ENCODE measurements at places on chromosomes 13 and 19.

DNA sequence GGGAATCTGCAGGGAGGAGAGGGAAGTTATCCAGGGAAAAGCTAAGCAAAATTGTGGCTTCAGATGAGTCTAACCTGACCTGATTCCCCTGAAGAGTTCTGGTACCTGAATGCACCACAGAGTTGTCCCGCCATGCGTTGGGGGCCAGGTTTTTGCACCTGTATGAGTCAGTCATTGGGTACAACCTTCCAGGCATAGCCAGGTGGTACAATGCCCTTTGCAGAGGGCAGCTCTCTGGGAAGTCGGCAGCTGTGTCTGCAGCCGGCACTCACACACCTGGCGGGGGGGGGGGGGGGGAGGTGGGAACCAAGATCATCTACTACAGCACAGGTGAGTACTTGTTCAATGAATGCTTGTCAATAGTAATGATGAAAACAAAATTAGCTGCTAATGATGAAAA, 52.5 kb upstream of the GTF3A start:
- DNase-seq = no peak

GRCh38 chr19:48468772-48469288, 339 bp upstream of the CYTH2 start:
- peak; percentile 98 for DNase-seq

DNA sequence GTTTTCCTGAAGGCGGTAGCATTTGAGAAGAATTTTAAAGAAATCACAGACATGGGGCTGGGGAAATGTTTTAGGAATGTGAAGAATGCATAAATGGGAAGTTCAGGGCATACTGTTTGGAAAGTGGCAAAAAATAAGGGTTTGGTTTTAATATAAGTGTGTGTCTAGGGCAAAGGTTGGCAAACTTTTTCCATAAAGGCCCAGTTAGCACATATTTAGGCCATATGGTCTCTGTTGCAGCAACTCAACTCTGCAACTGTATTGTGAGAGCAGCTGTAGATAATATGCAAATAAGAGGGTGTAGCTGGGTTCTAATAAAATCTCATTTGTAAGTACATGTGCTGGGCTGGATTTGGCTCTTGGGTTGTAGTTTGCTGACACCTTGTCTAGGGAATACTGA, 521.9 kb downstream of the DIAPH3 start:
- no peak for DNase-seq

DNA sequence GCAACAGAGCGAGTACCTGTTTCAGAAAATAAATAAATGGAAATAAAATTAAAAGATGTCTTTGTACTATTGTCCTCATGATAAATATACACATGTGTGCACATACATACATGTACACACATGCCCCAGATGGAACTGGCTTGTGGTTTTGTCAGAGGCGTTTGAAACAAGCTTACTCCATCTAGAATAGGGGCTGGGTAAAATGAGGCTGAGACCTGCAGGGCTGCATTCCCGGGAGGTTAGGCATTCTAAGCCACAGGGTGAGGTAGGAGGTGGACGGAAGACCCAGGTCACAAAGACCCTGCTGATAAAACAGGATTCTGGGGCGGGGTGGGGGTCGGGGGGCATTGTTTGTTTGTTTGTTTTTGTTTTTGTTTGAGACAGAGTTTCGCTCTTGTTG, 8.1 kb upstream of the SIN3B start:
- DNase-seq = no peak

DNA sequence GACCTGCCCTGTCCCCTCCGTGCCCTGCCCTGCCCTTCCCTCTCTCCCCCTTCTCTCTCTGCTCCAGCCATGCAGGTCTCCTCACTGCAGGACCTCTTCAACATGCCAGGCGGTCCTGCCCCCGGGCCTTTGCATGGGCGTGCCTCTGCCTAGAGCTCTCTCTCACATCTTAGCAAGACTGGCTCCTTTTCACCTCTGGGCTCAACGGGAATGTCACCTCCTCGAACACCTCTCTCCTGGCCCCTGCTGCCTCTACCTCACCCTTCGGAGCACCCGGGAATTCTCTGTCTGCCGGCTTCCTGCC, 5.6 kb downstream of the MFSD12 start:
- DNase-seq = no peak

DNA sequence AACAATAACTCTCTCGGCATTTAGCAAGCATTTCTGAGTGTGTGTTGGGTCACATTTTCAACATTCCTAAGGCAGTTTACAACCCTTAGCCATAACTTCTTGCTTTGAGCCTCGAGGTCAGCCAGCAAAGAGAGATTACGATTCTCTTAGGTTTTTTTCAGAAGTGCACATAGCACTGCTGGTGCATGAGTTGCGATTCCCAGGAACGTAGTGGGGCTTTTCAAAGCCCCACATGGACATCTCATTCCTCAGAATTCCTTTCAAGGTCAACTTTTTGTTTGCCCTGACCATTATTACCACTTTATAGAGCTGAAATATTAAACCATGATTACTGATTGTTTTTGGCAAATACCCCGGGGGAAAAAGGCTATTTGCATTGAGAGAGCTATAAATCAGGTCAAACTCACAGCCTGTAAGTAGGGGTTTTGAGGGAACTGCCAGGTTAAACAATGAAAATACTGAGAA, 705.3 kb downstream of the GPC5 start:
- DNase-seq = peak; percentile 47

DNA sequence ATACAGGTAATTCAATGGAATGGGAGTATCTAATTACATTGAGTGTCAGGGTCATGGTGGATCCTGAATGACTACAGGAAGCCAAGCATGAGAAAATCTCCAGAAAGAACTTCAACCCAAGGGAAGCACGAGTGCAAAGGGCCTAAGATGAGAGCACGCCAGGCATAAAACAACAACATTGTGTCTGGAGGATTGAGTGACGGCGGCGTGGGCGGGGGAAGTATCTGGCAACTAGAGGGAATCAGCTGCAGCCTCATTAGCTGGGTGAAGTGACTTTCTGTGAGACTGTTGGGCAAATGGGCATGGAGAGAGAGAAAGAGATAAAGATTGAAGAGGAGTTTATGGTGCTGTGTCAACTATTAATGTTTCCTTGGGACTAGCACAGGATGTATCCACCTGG, 194.3 kb downstream of the GPC6 start:
- no peak for DNase-seq
